ENCODE measurements at places on chromosomes 12 and 14. TPM values are rescaled to one million over a fixed set of nuclear protein-coding genes. Genes with fewer than 3 reads are reported as not detected.

Gene OSGEP
- 24.6 TPM for total RNA-seq

DNA sequence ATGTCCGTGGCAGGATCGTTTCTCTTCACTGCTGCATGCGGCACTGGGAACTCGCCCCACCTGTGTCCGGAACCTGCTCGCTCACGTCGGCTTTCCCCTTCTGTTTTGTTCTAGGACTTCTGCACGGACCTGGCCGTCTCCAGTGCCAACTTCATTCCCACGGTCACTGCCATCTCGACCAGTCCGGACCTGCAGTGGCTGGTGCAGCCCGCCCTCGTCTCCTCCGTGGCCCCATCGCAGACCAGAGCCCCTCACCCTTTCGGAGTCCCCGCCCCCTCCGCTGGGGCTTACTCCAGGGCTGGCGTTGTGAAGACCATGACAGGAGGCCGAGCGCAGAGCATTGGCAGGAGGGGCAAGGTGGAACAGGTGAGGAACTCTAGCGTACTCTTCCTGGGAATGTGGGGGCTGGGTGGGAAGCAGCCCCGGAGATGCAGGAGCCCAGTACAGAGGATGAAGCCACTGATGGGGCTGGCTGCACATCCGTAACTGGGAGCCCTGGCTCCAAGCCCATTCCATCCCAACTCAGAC lies 1.2 kb downstream of the FOS start:
- no peak for DNase-seq

DNA sequence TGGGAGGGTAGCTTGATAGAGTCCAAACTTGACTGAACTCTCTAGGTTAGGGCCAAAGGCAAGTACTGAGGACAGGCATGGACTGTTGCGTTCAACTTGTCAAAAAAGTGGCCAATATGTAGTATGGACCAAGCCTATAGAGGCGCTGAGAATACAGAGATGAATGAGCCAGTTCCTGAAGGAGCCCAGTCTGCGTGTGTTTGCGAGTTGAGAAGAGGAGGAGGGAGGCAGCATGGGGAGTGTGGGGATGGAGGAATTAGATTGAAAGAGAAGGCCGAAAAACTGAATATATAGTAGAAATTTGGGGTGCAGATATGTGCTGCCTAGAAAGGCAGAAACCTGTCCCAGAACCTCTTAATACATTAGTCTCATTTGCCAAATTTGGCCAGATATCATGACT lies 412.4 kb downstream of the PCNX1 start:
- no peak for DNase-seq

- no peak for DNase-seq
These were observed 85.4 kb upstream of the RTL1 start for GRCh38 chr14:100988956-100989355.

GRCh38 chr12:52860102-52860823 lies 11.5 kb upstream of the KRT78 start:
- DNase-seq = no peak

Gene KIF5A
- 0.51 TPM for total RNA-seq

- no peak for DNase-seq
These were observed 22.7 kb downstream of the CGRRF1 start for GRCh38 chr14:54532111-54533012.

Gene P2RX7
- not detected for total RNA-seq

DNA sequence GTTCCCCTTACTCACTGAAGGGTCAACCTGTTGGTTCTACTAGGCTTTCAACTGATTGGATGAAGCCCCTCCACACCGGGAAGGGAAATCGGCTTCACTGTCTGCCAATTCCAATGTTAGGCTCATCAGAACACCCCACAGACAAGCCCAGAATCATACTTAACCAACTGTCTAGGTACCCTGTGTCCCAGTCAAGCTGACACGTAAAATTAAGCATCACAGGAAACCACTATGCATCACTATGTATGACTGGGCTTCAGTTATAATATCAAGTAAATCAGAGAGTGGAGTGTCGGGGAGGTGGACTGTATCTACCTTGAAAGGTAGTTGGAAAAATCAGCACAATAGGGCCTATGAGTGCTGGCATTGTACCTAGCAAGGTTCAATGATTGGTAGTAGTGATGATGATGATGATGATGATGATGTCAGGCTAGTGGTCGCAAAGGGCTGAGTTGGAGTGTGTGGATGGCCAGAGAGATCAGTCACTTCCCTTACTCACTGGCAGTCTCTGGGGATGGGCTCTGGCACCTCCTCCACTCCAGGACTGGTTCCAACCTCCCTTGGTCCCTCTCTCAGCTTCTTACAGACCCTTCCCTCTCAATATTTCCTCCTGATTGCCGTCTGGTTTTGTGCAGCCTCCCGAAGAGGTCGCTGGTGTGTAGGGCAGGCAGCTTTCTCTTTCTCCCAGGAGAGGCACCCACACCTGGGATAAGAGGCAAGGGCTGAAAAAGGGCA lies 3.3 kb upstream of the ATG101 start:
- no peak for DNase-seq

GRCh38 chr12:27480016-27480415 lies 33.5 kb downstream of the SMCO2 start:
- DNase-seq = no peak

- no peak for DNase-seq
These were observed 432.6 kb downstream of the PCNX1 start for GRCh38 chr14:71339650-71340415.

GRCh38 chr14:51603495-51603894 lies 48.2 kb upstream of the FRMD6 start:
- no peak for DNase-seq

- no peak for DNase-seq
These were observed 41.4 kb upstream of the SCN8A start for GRCh38 chr12:51549637-51550036.

DNA sequence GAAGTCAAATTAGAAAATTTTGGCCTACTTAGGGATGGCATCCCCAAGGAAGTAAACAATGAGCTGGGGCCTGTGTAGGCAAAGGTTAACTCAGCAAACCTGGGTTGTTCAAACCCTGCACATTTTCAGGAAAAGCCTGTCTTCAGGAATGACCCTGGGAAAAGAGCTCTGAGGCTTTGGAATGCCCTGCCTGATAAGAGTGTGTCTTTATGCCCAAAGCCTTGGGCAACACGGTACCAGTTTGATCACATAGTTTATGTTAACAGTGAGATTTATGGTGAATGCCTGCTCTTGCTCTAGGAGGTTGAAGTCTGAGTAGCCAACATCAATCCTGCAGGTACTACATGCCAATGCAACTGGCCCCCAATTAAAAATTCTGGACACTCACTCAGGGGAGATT lies 28.2 kb upstream of the STAB2 start:
- DNase-seq = no peak

Gene DNAJC22
- 1.0 TPM for total RNA-seq

Gene HHIPL1
- 4.9 TPM for total RNA-seq

DNA sequence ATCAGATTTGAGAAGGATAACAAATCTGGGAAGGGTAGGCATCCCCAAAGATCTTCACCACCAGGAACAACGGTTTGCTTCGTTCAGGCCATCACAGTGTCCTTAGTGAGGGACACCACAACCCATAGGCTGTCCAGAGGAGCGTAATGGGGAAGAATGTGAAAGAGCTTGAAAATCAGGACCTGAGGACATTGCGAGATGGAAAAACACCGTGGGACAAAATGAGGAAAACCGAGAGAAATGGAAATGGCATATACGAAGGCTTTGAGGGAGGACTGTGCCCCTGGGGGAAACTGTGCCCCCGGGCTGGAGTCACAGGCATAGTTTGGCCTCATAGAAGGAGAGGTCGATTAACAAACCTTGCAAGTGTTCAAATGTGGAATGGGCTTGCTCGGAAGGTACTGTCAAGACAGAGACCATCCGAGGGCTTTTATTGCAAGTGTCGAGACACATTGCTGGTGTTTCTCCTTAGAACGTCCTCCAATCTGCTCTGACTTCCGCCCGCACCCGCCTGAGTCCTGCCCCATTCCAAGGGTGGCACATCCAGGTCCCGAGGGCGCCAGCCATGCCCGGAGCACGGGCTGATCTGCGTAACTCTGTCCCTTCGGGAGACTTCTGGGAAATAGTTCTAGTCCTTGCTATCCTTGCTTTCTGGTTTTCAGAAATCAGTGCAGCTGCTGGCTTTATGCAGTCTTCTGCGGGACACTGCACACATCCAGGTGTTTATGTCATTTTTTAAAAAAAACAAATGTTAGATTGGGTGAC lies 885 bp upstream of the PALS1 start:
- no peak for DNase-seq

DNA sequence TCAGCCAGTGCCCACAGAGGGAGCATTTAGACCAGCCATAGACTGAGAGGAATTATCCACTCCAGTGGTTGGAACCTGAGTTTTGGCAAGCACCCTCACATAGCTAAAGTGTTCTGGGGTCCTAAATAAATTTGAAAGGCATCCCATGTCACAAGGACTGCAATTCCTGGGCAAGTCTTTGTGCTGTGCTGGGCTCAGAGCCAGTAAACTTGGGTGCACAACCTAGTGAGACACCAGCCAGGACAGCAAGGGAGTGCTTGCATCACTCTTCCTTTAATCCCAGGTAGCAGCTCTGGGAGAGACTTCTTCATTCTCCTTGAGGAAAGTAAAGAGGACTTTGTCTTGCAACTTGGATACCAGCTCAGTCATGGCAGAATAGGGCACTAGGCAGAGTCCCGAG lies 142.0 kb upstream of the FSCB start:
- no peak for DNase-seq

DNA sequence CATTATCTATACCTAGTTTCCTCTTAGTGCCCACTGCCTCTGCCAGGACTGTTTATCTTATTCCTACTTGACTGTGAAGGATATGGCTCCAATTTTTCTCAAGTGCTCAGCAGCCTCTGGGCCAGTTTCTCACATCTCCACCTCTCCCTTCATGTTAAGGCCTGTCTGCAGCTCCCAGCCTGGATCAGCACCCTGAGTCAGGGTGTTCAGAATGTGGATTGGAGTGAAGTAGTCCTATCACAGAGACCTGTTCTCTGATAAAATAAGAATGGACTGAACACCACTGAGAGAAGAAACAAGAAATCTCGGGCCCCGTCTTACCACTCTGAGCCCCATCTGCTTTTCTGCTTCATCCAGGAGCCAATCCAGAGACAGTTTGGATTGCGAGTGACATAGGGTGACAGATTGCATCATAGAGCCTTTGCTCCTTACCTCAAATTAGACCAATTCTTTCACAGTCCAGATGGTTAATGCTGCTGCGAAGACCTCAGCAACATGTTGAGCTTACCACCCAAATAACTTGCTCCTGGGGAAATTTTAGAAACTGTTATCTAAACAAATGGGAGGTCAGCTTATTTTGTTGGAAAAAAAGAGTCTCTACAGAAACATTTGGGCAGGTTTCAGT lies 473.1 kb downstream of the PDZRN4 start:
- DNase-seq = no peak

DNA sequence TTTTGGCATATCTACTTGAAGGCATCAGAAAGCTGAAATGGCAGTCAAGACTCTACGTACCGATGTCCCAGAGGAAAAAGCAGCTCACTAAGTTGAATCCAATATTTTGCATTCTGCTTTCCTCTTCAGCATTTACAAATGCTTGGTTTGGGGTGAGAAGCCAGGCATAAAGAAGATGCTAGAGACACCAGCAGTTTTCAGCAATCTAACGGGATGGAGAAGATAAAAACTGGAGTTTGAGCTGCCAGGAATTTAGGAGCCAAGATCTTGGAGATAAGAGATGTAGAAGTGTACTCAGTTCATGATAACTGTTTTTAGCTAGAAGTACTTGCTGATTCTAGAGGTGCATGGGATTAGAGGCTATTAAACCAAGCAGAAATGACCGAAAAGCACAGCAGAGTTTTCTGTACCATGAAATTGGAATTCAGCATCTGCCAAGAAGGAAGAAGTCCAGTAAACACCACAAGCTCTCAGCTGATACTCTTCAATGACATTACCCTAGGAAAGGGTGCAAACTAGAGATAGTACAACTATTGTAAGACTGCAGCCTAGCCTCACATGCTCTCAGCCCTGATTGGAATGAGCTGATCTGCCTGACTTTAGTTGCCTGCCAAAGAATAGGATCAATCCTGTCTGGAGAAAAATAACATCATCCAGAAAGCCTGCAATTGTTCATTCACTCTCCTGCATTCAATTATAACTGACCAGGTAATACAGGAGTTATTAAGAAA lies 7.4 kb upstream of the ALDH1L2 start:
- no peak for DNase-seq

Gene ETFBKMT
- total RNA-seq = 0.63 TPM

GRCh38 chr12:44334347-44334746 lies 498.5 kb downstream of the TMEM117 start:
- DNase-seq = no peak

Gene HOXC13
- not detected for total RNA-seq

GRCh38 chr14:95404583-95404982 lies 84.9 kb upstream of the CLMN start:
- DNase-seq = no peak

- no peak for DNase-seq
These were observed 22.3 kb upstream of the MGP start for GRCh38 chr12:14907953-14908352.

DNA sequence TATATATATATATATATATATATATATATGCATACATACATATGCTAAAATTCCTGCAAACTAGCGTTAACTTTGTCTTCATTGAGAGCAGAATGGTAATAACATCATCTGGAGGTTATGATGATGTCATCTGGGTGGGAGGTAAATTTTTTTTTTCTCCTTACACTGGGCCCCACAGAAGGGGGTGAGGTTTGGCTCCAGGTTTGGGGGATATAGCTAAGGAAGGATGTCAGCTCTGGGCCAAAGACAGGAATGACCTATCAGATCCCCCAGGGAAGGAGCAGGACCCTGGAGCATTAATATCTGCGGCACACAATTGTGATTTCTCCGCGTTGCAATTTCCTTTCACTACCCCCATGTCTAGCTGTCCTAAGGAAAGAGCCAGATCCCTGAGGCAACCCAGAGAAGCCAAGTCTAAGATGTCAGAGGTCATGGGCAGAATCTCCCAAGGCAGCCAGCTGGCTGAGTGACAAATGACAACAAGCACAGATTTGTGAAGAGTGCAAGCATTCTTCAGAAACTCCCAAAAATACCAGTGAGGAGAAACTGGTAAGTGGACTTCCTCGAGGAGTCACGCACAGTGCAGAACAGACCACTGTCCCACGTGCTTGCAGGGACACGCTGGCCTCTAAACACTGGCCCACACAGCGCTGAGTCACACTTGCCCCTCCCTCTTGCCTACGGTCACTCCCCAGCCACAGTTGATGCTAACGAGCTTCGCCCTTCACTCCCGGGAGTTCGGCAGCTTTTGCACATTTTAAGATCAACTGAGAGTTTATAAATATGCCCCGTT lies 9.9 kb downstream of the UBC start:
- no peak for DNase-seq

Gene ADAM20
- total RNA-seq = not detected

GRCh38 chr12:65728848-65729793 lies 95.2 kb upstream of the HMGA2 start:
- no peak for DNase-seq

DNA sequence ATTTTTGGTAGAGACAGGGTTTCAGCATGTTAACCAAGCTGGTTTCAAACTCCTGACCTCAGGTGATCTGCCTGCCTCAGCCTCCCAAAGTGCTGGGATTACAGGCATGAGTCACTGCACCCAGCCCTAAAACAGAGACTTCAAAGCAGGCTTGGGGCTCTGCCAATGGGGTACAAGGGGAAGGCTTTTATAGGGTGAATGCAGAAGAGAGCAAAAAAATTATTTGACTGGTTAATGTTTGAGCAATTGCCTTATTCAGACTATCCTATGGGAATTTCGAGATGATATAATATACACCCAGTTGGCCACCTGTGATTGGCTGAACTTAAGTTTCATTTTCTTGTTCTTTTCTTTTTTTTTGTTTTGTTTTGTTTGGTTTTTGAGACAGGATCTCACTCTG lies 31.5 kb upstream of the ACTN1 start:
- DNase-seq = no peak

GRCh38 chr14:65926935-65927700 lies 514.6 kb downstream of the FUT8 start:
- DNase-seq = no peak

GRCh38 chr12:52127683-52128450 lies 48.4 kb downstream of the SMIM41 start:
- DNase-seq = no peak

All from epithelial cell of proximal tubule (primary cell).